ENCODE measurements at places on chromosomes 3 and 15. TPM values are rescaled to one million over a fixed set of nuclear protein-coding genes. Genes with fewer than 3 reads are reported as not detected.

- no peak for DNase-seq
These were observed 8.9 kb downstream of the DNAJC19 start for GRCh38 chr3:180980611-180981010.

GRCh38 chr3:117622171-117622841, 912.7 kb downstream of the TUSC7 start:
- peak; percentile 50 for DNase-seq

GRCh38 chr3:55491296-55491816, 4.2 kb upstream of the WNT5A start:
- peak; percentile 75 for DNase-seq

- peak; percentile 86 for DNase-seq
These were observed 573.6 kb upstream of the GRM7 start for GRCh38 chr3:6287088-6287875.

- DNase-seq = peak; percentile 78
These were observed 228.2 kb downstream of the TCF12 start for GRCh38 chr15:57146506-57147201.

- no peak for DNase-seq
These were observed 22.9 kb downstream of the MITF start for GRCh38 chr3:69761896-69762767.

Gene ZBTB20
- total RNA-seq = 63.3 TPM

Gene GOLGA6L7
- total RNA-seq = not detected

Gene WNT5A
- 5.3 TPM for total RNA-seq

Gene CPNE9
- total RNA-seq = not detected

All from umbilical cord (tissue), 2 donors.